ENCODE measurements at places on chromosomes 13 and 19.

DNA sequence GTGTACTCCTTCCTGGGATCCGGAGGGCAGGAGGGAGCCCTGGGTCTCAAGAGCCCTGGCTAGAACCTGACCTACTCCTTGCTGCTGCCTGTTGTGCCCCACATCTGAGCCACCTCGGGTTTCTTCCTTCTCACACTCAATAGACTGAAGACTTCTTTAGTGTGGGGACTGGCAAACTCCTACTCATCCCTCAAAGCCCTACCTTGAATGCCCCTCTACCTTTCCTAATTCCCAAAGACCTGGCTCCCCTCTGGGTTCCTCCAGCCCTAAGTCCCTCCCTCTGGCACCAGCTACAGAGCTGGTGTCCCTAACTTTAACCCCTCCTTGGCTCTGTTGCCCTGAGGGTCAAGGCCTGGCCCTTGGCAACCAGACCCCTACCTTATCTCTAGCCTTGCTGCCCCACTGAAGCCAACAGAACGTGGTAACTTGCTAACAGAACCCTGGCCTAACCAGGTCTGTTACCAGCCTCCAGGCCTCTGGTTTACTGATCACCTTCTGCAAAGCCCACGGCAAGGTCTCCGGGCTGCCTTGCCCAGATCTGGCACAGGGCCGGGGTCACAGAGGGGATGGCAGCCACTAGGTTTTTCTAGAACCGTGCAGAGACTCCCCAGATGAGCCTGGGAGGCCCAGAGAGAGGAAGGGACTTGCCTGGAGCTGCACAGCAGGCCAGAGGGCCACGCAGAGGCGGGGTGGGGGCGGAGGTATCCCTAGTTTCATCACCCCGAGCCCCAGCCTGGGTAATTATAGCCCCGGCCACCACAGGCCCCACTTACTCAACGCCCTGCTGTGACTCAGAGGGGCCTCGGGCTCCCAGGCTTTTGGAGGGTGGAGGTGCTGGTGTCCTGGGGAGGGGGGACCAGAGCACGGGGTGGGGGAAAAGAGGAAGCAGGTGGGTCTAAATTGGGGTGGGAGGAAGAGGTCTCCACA is 15.3 kb downstream of the ZBTB7A start:
- DNase-seq = no peak

GRCh38 chr19:19421299-19421696 is 15.8 kb downstream of the GATAD2A start:
- DNase-seq = no peak

DNA sequence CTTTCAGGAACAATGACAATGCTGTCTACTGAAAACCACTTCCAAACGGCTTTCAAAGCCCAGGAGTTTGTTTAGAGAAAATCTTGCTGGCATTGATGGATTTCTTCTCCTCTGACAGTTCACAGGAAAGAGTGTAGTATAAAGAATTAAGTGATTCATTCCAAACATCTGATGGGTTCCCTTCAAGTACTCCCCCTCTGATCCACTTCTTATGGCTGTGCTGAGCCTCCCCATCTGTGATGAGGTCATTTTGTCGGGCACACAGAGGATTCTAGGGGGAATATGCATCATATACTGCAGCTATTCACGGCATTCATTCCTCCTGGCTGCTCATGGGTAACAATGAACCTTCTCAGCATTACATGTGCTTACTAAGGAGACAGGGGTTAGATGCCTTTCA is 107.9 kb downstream of the RGCC start:
- DNase-seq = no peak

GRCh38 chr19:3047496-3048189 is 14.7 kb downstream of the TLE5 start:
- peak; percentile 49 for DNase-seq

- no peak for DNase-seq
Observed at GRCh38 chr19:43286786-43287185, 17.5 kb upstream of the PSG9 start.

GRCh38 chr13:45218689-45219088 is 17.8 kb upstream of the KCTD4 start:
- no peak for DNase-seq

DNA sequence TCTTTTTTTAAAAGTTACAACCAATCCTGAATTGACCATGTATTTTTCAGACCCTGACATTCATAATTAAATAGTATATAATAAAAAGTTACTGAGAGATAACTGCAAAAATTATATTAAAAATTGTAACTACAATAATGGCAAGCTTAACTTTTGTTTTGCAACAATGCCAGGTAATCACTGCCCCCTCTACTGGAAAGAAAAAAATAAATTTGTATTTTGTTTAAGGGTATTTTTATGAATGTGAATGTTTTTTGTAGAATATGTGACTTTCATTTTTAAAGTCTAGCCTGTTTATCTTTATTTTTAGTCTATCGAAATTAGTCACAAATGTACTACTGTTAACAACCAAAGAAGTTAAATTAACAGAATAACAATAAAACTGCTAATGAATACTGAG is 21.7 kb downstream of the MRPS31 start:
- no peak for DNase-seq

DNA sequence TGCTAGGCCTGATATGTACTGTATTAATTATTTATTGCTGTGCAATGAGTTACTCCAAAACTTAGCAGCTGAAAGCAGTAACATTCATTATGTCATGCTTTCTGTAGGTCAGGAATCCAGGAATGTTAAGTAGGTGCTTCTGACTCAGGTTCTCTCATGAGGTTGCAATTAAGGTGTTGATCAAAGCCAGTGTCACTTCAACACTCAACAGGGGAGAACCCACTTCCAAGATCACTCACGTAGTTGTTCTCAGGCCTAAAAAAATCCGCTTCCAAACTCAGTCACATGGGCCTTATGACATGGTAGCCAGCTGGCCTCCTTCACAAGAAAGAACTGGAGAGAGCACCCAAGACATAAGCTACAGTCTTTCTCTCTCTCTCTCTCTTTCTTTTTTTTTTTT is 211.1 kb upstream of the NBEA start:
- DNase-seq = no peak

DNA sequence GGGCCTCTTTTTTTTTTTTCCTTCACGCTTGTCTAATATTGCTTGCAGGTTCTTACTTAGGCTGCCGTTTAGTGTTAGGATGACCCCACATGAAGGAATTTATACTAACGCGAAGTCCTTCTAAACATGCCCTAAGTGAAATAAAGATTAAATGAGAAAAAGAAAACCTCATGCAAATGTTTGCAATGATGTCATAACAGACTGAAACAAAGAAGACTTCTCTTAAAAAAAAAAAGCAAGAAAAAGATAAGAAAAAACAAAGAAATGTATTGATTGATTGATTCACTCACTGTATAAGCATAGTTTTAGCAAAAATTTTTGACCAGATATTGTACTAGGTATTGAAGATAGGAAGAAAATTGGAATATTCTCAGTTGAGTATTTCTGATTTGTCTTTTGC is 418.2 kb downstream of the IRS2 start:
- no peak for DNase-seq

DNA sequence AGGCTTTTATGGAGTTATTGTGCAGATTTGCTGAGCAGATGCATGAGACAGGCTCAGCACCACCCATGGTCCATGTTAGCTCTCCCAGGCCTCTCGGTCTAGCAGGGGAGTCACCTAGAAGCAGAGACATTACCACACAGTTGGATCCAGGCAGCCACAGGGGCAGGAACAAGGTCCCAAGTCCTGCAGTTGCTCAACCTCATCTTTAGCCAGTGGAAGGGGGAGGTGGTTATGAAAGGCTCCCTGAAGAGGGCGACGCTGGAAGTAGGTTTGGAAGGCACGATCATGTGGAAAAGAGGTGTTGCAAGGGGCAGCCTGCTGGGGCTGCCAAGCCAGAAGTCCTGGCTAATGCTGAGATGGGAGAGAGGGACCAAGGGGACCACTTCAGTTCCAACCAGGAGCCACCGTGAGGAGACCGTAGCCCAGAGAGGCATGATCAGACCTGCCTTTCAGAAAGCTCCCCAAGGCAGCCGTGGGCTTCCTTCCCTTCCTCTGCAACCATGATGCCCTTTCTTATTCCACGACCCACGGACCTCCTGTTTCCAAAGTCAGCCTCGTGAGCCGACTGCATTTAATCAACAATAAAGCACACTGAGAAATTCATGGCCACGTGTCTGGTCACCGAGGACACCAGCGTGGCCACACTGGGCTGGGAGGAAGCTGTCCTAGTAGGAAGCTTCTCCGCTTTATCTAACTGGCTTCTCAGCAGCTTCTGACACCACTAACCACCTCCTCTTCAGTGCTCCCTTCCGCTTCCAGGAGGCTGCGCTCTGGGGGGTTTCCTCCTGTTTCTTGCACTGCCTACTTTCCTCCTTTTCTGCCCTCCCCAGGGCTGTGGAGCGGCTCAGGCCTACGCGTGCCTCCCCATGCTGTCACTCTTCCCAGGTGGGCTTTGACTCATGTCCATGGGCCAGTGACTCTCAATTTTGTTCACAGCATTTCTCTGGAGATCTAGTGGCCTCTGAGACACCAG is 2.6 kb downstream of the AP1M1 start:
- no peak for DNase-seq

- DNase-seq = no peak
Observed at GRCh38 chr19:50512112-50512998, 1.4 kb downstream of the ASPDH start.

- no peak for DNase-seq
Observed at GRCh38 chr13:30510091-30510490, 44.4 kb upstream of the HMGB1 start.

GRCh38 chr13:83272076-83272475 is 610.2 kb downstream of the SLITRK1 start:
- no peak for DNase-seq

DNA sequence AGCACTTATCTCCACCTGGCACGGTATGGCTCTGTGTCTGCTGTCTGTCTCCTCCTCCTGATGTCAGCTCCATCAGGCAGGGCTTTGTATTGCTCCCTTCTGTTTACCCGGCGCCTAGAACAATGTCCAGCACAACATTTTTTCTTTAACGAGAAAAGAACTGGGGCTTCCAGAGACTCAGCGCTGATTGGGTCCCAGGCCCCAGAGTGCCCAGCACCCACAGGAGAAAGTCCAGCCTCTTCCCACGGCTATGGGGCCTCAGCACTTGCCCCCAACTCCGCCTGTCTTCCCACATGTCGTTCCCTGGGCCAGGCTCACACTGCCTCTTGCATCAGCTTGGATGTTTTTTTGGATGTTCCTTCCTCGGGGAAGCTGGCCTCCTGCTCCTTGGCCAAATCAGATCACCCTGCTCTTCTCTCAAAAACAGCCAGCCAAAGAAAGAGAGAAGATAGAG is 6.9 kb downstream of the MYPOP start:
- DNase-seq = no peak

- DNase-seq = no peak
Observed at GRCh38 chr13:71935166-71935840, 68.3 kb upstream of the DACH1 start.

DNA sequence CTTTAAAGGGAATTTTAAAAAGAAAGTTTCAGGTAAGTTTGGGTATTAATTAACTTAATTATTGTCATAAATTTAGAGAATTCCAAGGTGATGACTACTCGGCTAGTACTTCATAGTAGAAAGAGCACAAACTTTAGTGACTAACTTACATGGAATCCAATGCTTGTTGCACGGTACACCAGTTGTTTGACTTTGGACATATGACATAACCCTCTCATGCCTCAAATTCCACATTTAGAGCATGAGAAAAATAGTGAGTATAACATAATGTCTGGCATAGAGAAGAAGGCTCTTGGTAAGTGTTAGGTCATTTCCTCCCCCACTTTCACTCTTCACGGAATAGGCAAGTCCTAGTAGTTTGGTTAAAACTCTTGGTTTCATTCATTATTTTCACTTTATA is 1249.4 kb upstream of the SLC10A2 start:
- DNase-seq = no peak

GRCh38 chr13:109231888-109232287 is 554.5 kb downstream of the IRS2 start:
- no peak for DNase-seq

- no peak for DNase-seq
Observed at GRCh38 chr13:26502826-26503225, 54.7 kb upstream of the WASF3 start.

DNA sequence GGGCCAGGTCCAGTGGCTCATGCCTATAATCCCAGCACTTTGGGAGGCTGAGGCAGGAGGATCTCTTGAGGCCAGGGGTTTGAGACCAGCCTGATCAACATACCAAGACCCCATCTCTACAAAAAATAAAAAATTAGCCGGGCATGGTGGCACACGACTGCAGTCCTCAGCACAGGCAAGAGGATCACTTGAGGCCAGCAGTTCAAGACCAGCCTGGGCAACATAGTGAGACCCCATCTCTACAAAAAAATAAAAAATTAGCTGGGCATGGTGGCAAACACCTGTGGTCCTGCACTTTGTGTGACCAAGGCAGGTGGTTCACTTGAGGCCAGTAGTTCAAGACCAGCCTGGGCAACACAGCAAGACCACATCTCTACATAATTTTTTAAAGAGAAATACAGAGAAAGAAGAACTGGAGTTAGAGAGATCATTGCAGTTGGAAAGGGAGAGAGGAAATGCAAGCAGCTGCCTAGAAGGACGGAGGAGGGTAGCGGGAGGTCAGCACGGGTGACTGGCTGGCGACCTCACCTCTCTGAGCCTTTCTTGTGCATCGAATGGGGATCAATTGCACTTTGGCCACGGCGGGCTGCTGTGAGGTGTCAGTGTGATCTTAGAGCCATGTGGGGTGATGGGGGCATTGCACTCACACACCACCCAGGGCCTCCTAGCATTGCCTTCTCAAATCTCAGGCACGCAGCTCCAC is 13.9 kb downstream of the BCAM start:
- DNase-seq = no peak

GRCh38 chr13:44918326-44919103 is 70.8 kb downstream of the NUFIP1 start:
- DNase-seq = peak; percentile 81

GRCh38 chr19:45798995-45799517 is 6.4 kb upstream of the DMWD start:
- DNase-seq = peak; percentile 71

GRCh38 chr13:105773241-105773640 is 762.2 kb downstream of the EFNB2 start:
- peak; percentile 10 for DNase-seq

DNA sequence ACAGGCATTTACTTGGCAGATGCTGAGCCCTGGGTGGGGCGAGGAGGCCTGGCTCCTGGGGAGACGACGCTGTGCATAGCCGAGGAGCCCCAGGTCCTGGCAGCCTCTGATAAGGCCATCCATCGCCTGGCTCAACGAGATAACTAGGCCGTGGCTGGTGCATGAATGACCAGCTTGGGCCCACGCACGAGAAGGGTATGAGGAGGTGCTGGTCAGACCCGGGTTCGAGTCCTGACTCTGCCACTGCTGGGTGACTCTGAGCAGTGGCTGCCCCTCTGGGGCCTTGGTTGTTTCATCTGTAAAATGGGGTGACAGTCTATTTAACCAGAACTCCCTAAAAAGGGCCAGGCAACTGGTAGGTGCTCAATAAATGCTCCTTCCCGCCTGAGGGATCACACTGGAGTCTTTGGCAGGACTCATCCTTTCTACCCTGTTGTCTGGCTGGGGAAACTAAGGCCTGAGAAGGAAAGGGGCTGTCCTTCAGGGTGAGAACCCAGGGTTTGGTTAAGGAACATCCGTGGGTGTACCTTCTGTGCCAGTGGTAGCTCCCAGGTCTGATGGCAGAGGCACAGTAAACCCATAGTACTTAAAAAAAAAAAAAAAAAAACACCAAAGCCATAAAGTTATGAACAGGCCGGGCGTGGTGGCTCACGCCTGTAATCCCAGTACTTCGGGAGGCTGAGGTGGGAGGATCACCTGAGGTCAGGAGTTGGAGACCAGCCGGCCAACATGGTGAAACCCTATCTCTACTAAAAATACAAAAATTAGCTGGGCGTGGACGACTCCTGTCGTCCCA is 8.1 kb upstream of the ARRDC2 start:
- DNase-seq = no peak

- DNase-seq = no peak
Observed at GRCh38 chr13:51906581-51906980, 44.8 kb downstream of the CCDC70 start.

GRCh38 chr13:88592105-88592504 is 920.9 kb downstream of the SLITRK5 start:
- no peak for DNase-seq

Measured in neural crest cell (in vitro differentiated cells).